ENCODE measurements at places on chromosomes 4 and X.

DNA sequence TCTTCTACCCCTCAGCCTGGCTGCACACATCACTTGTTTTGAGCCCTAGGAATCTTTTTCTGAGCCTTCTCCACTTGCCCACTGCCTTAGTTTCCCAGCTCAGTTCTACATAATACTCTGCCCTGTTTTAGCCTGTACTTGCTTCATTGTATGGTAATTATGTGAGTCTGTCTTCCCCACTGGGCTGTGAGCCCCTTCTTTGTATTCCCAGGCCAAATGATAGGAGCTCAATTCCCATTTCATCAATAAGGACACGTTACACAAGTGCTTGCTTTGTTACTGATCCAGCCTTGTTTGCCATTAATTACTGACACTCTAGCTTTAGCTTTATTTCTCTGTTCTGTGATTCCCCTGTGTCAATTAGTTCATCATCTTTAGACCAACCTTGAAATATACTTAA, 28.1 kb downstream of the KIT start:
- no peak for DNase-seq

DNA sequence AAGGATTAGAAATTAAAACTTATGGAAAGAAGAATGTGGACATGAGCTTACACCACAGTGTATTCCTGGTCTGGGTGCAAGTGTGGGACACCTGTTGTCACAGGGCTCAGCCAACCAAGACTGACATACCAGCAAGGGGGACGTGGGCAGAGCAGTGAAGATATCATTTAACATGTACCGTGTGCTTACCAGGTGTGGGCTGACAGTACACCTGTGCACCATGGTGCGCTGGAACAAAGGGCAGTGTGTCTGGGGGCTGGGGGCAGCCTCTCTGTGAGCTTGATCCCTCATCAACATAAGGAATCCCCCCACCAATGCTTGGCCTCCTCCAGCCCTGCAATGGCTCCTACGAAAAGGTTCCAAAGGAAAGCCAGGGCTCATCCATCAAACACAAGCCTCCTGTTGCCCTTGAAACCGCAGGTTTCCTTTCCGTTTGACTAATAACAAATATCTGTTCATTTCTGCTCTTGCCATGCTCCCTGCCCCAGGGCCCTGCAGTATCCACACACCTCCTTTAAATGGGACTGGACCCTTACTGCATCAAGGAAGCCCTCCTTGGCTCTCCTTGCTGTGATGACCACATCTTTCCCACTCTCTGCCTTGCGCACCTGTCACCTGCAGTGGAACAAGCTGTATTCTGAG, 16.7 kb downstream of the EVC2 start:
- DNase-seq = no peak

DNA sequence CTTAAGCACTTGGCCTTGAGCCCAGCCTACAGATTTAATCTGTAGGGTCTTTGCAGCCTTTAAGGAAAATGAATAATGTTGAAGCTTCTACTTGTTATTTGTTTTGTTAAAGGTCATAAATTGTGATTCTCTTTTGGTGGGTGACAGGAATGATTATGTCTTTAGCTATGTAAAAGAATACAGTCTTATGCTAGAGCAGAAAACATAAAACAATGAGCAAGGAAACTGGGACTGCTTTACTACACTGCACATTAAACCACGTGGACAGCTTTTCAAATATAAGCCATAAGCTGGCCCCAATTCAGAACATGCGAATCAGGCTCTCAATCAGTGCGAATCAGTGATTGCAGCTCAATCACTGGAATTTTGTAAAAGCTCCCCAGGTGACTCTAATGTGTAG, 40.9 kb upstream of the TBC1D19 start:
- DNase-seq = no peak

- no peak for DNase-seq
These were observed 21.1 kb downstream of the FHIP1A start for GRCh38 chr4:151429957-151430570.

GRCh38 chrX:115630204-115630603, 69.2 kb downstream of the PLS3 start:
- DNase-seq = no peak

GRCh38 chr4:41718907-41719306, 29.6 kb downstream of the PHOX2B start:
- no peak for DNase-seq

- DNase-seq = no peak
These were observed 19.1 kb upstream of the PHF8 start for GRCh38 chrX:54063361-54063760.

DNA sequence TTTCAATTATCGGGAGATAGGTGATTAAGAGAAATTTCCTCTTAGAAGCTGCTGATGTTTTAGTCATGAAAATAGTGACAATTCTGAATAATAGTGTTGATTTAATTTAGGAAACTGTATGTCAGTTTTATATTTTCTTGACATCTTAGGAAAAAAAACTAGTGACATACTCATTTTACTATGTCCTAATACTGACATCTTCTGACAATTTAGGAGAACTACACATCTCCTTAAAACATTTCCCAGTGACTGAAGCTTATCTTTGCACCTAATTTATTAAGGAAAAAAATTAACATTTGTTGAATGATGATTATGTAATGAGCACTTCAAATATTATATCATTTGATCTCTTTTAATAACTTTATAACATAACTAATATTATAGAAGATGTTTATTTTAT, 42.0 kb upstream of the RBMXL3 start:
- no peak for DNase-seq

- DNase-seq = no peak
These were observed 288.4 kb upstream of the NRK start for GRCh38 chrX:105533951-105534350.

GRCh38 chrX:27910412-27910811, 70.8 kb downstream of the DCAF8L1 start:
- DNase-seq = no peak

GRCh38 chr4:5708449-5709206, at the start of gene EVC2:
Gene EVC2 (minus strand): TSS chr4:5708559. CDS start chr4:5708513, 46 bp downstream.
- DNase-seq = no peak

DNA sequence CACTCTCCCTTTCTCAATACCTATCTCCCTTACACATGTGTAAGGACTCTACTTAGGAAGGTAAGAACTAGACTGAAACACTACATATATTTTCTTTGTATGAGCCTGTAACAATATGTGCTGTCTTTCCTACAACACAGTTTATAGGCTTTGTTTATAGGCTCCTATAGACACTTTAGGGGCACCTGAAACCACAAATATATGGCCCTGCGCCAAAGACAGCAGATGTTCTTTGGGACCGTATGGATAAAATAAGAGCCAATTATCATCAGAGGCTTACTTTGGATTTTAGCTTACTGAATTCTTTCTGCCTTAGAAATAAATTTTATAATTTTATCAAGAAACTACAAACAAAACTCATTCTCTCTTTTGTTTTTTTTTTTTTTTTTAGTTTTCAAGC, 16.6 kb upstream of the CXCL3 start:
- no peak for DNase-seq

DNA sequence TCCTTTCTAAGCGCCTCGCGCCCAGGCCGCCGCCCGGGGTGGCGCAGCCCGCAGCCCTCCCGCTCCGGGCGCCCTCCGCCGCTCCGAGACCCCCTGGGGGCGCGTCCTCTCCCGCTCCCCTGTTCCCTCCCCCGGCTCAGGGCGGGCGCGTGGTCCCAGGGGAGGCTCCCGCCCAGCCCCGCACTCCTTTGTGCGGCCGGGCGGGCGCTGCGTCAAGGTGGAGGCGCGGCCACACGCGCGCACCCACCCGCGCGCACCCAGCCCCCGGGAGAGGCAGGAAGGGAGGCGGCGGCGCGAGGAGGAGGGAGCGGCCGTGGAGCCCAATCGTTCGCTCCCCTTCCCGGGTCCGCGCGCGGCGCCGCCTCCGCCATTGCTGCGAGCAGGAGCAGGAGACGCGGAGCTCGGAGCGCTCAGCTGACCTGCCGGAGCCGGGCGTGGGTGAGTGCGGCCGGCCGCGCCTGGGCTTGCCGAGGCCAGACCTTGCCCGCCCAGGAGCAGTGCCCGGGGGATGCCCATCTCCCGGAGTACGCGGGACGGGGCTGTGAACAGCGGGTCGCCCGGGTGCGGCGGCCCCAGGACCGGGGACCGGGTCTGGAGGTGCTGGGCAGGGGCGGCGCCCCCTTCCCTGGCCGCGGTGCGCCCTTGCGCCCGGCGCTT, at the start of gene NSG1:
TSS of gene NSG1 (plus strand) at position 367 of the 657 bp plus-strand sequence. CDS start 528 bp downstream, outside the sequence.
- no peak for DNase-seq

GRCh38 chrX:118736394-118737010, 9.1 kb downstream of the IL13RA1 start:
- no peak for DNase-seq

- no peak for DNase-seq
These were observed 150.4 kb upstream of the NOCT start for GRCh38 chr4:138864961-138865720.

DNA sequence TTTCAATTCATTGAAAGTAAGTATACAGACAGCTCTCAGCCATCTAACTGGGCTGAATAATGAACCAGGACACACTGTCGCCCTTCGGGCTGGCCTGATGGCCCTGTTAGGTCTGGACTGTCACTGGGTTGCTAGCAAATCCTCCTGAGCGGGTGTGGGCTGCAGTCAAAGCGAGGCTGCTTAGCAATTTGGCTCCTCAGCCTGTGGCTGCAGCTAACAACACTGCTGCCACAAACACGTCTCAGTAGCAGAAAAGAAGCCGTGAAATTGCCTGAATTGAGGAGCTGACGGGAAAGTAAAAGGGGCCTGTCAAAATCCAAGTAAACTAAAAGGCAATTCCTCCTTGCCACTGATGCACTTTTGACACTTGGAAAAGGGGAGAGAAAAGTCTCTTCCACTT, 72.8 kb downstream of the SMIM20 start:
- no peak for DNase-seq

DNA sequence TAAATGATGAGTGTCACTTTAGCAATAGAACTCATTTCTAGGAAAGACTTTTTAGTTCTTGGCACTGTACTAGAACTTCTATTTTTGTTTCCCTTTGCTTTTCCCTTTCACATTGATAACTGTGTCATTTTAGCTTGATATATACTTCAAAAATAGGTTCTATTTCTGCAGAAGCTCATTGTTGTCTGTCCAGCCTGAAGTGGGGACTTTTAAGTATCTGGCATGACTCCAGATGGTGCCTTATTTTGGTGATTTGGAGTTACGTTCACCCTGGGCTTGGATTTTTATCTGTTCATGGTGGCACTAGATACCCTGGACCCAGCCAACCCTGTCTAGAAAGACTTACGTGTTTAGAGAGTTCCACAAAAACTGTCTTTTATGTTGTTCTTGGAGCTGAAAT, 3.4 kb downstream of the ABHD18 start:
- DNase-seq = no peak

DNA sequence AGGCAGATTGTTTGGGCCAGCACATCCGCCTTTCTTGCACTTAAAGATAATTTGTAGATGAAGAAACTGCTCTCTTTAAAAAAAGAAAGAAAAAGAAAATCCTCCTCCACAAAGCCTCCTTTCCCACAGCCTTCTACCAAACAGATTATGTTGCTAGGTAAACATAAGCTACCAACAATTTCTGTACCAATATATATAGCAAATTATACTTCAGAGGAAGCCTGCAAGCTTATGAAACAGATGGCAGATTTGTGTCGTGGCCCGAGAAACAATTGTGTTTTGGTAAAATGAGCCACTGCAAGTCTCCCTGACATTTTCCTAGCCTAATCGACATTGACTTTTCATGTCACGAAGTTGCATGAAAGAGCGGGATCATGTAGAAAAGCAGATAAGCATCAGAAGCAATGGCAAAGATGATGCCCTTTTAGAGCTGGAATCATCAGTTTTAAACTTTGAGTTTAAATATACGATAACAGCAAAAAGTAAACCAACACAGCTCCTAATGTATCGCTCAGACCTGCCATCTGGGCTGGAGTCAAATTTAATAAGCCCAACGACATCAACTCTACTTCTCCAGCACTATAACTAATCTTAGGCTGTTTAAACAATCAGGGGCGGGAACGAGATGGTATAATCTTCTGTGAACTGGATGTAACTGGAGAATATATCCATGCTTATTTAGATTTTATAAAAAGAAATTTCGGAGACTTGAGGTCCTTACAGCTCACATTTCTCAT, 94.9 kb upstream of the PLAC1 start:
- DNase-seq = no peak

DNA sequence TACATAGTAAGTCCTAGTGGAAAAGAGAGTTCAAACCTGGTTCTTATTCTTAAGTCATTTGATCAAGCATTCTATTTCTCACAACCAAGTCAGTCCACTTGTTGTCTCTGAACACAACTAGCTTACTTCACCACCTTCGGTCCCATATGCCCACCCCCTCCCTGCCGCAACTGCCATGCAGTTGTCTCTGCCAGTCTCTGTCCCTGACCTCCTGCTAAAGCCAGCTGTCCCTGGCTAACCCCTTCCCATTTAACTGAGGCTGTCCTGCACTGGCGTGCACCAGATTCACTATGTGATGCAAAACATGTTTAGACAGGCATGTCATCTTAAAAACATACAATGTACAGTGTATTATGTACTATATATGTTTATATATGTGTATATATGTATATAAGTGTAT, 12.7 kb downstream of the FRAS1 start:
- no peak for DNase-seq

GRCh38 chr4:152973629-152974467, 37.7 kb downstream of the FHDC1 start:
- no peak for DNase-seq

DNA sequence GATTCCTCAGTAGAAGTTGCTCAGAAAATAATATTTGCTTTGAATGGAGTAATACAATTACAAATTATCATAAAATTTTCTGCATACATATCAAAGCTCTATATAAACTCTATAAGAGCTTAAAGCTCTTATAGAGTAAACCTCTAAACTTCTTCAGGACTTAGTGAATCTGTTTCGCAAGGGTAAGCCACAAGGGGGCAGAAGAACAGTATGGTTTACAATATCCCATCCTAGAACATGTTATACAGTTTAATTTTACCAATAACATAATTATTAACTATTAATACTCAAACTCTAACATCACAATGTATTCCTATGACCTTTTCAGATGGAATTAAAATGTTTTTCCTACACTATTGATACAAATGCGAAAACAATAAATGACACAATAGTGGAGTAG, 33.8 kb upstream of the SPANXN1 start:
- DNase-seq = no peak

DNA sequence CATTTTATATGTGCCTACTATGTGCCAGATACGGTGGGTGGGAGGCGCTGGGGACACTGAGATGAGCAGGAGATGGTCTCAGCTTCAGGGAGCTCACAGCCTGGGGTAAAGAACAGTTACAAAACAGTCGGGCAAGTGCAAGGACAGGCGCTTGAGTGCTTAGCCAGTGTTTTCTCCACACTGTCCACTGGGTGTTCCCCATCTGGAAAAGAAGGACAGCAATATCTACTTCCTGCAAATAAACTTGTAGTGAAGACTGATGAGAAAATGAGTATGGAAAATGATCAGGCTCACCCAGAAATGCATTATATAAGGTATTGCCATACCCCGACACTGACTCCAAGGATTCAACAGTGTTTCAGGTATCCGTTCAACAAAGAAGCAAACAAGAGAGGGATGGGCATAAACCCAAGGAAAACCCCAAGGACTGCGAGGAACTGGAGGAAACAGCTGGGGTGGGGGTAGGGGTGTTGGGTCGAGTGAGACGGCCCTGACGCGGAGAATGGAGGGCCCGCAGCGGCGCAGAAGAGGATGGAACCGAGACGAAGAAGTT, 835 bp downstream of the TMEM185A start:
- DNase-seq = no peak

All from stimulated activated CD8-positive, alpha-beta memory T cell treated with anti-CD3 and anti-CD28 coated beads, Interleukin-7, amount 100 ng/mL, for 24 hours (primary cell).